ENCODE measurements at places on chromosomes 16 and 17.
A peak's percentile ranks its signal among the peaks of the same experiment; 100 is the strongest.

GRCh38 chr17:1000597-1001461 lies 3.9 kb downstream of the TIMM22 start:
- no peak for DNase-seq

DNA sequence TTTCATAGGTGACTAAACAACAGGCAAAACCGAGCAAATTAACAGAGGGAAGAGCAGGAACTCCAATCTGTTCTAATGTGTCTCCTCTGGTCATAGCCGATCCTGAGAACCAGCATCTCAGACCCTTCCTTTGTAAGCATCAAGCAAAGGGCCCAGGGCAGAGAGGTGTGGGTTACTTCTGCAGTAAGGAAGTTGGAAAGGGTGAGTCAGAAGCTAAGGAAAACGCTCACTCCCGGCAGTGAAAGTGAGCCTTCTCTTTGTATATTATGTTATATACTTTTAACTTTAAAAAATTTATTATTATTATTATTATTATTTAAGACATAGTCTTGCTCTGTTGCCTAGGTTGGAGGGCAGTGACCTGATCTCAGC lies 77.7 kb downstream of the MRM3 start:
- DNase-seq, result no peak

- DNase-seq, result no peak
Observed at GRCh38 chr17:31581491-31581890, 190.0 kb downstream of the RAB11FIP4 start.

GRCh38 chr16:27748868-27749546 lies 199.1 kb downstream of the KATNIP start:
- DNase-seq, result peak; percentile 3

- no peak for DNase-seq
Observed at GRCh38 chr16:8310323-8310722, 280.0 kb downstream of the TMEM114 start.

DNA sequence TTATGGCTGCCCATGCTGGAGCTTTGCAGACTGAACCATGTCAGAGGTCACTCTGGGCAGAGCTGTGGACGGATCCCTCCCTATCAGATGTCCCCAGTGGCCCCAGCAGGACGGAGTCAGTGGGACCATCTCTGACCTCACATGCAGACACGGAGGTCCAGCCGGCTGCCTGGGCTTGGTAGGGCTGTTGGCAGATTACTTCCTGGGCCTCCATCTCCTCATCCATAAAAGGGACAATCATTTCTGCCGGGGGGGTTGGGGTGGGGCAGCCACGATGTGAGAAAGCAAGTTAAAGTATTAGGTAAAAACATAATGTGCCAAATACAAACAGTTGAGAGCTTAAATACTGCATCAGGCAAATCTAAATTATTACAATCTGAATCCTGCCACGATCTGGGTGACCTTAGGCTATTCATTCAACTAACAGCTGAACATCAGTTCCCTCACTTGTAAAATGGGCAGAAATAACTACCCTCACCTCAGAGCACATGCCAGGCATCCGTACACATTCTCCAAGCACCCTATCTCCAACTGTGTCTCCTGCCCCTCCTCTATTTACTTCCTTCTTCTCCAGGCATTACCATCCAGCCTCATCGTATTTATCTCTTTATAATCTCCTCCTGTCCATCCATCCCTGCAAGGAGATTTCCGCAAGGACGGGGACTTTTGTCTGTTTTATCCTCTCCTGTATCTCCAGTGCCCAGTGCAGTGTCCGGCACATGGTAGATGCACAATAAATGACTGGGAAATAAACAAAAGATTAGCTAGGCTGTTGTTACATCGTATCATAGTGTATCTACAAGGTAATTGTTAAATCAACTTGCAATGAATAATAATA lies 192.3 kb upstream of the FOXF1 start:
- DNase-seq, result no peak

DNA sequence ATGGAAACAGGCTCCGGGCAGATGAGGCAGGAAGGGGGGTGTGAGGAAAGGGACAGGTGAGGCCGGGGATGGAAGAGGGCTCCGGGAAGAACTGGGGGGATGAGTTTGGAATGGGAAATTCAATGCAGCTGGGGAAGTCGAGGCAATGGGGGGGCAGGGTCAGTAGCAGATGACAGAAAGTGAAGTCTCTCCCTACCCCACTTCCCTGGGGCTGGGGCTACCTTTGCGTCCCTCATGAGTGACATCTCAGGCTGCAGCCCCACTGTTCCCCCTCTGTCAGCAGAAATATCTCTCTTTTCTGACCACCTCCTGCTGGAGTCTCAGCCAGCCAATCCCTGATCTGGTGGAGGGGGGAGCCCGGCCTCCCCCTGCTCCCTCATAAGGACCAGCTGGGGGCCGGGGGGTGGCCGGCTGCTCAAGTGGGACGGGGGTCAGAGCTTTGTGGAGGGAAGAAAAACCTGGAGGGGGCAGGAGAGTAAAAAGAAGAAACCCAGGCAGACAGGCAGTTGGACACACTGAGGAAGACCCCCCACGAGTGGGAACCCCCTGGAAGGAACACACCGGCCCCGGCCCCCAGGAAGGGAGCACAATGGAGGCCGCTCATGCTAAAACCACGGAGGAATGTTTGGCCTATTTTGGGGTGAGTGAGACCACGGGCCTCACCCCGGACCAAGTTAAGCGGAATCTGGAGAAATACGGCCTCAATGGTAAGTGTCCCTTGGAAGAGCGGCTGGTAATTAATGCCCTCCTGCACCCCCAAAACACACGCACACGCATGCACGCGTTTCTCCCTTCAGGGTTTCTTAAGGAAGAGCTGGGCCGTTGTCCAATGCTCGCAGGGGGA lies at the start of gene ATP2A1:
TSS of gene ATP2A1 (plus strand) at position 406 of the 844 bp plus-strand sequence. CDS start at position 590, 184 bp downstream.
- DNase-seq, result no peak

- DNase-seq, result no peak
Observed at GRCh38 chr17:48219617-48220016, 112.1 kb downstream of the SNX11 start.

- no peak for DNase-seq
Observed at GRCh38 chr16:81405702-81406113, 38.9 kb upstream of the CMIP start.

GRCh38 chr16:85274501-85274900 lies 162.2 kb upstream of the CIBAR2 start:
- no peak for DNase-seq

DNA sequence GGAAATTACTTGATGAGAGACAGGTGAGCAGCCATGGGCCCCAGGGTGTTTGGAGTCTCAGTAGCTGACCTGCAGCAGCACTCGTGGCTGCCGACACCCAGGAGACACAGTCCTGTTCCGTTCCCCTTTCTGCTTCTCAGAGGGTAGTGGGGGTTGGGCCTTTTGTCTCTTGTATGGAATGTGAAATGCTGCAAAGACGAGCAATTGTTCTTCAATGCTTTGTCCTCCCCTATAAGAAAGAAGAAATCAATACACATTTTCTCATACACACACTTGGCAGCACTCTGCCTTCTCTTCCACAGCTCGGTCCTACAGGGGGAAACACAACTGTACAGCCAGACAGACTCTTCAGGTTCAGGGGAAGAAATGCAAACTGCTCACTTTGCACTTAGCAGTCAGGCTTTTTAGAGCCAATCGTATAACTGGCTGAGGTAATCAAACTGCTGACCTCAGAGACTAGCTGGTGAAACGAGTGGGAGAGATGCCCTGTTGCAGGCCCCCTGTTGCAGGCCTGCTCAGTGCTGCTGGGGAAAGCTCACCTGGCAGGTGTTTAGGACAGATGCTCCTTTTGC lies 96.7 kb downstream of the AATF start:
- no peak for DNase-seq

- DNase-seq, result no peak
Observed at GRCh38 chr17:55576237-55576995, 65.2 kb upstream of the SMIM36 start.

- peak; percentile 61 for DNase-seq
Observed at GRCh38 chr17:48611681-48612455, 1.1 kb upstream of the HOXB7 start.

DNA sequence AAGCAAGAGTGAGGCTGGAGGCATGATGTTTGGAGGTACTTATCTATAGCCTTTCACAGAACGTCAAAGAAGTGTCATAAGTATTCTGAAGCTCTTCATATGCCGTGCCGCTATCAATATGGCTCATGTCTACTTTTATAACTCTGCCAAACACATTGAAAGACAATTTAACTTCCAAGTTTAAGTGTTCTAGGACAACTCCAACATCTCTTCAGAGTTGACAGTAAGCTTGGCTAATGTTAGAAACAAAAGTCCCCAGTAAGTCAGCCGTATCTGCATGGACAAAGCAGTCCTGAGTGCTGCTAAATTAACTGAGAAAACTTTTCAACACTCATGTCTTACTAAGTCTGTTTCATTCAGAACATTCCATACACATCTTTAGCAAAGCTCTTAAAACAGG lies 32.2 kb downstream of the GRB2 start:
- no peak for DNase-seq

GRCh38 chr16:2692948-2693651 lies 10.8 kb downstream of the KCTD5 start:
- no peak for DNase-seq

DNA sequence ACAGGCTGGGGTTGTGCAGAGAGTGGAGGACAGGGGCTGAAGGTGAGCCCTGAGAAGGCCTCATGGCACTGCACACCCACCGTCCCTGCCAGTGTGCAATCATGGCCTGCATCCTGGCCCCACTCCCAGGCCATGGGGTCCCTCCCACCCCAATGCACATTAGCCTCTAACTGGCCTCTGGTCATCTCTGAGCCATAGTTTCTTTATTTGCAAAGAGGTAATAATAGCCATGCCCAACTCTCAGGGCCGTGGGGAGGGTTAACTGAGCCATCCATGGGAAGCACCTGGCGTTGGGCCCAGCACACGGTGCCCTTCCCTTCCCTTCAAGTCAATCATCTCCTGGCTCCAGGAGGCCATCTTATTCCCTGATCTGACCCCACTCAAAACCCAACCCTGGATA lies 10.8 kb upstream of the ITGA3 start:
- no peak for DNase-seq

DNA sequence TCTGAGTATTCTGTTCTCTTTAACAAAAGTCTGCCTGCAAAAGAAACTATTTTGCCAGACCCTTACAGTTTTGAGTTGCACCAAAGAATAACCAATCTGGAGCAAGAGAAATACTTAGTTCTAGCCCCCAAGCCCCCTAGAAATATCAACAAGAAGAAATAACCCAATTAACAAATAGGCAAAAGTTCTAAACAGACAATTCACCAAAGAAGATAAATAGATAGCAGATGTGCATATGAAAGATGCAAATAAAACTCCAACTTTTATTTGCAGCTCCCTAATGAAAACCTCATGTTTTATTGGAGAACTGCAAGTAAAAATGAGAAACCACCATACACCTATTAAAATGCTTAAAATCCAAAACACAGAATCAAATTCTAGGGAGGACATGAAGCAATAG lies 1308.0 kb downstream of the CDH11 start:
- DNase-seq, result no peak

DNA sequence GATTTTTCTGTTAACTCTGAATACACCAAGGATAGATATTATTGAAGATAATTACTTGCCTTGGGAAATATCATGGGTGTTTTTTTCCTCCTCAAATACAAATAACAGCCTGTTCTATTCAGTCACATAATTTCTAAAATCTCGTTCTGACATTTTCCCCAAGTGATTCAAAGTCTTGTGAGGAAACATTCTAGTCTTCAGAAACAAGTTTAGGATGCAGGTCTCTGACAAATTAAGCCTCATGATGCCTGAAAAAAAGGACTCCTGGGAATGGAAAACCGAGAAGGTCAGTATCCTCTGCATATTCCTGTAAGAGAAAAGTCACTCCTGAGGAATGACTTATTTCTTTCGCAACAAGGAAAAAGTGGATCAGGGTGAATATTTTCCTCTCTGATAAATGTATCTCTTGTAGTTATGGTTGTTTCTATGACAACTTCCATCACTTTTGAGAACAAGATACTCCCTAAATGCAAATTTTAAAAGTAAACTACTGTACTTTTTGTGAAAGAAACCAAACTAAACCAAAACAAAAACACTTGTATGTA lies 384.6 kb downstream of the CNTNAP4 start:
- no peak for DNase-seq

- no peak for DNase-seq
Observed at GRCh38 chr16:10511829-10512228, 68.6 kb downstream of the EMP2 start.

GRCh38 chr17:28573521-28573920 lies 2.2 kb upstream of the PIGS start:
- DNase-seq, result no peak

GRCh38 chr16:65044873-65045272 lies 77.0 kb downstream of the CDH11 start:
- DNase-seq, result no peak

DNA sequence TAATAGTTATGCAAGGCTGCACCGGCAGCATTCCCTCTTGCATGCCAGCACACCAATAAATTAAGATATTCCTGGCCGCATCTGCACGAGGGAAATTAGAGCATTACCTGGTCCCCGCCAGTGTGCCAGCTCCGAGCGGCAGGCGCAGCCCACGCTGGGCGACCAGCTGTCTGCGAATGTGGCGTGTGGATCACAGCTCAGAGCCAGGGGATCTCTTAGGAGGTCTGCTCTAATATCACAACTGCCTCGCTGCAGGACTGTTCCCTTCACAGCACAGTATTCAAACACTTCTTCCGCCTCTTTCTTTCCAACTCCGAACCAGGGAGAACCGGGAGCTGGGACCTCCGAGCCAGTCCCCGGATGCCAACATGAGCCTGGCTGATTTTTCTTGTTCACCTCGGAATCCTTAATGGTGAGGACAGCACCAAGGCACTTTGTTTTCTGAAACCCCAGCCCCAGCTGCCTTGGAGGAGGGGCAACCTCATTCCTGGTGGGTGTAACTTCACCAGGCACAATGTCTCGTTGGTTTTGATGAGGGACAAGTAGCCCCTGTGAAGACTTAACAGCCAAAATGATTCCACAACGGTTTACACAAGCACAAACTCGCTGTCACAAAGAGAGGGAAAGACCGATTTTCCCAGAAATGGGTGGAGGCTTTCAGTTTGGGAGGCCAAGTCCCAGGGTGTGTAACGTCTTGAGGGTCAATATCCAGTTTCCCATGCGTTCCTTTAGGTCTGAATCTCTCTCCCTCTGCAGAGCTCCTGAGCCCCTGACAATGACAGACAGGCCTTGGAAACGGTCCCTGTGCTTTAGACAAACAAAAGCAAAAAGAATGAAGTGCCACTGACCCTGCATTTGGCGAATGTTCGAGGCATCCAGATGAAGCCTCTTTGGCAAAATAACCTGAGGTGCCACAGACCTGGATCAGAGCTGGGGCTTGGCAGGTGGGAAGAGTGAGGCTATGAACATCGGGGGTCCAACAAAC lies 213.2 kb downstream of the C16orf78 start:
- DNase-seq, result no peak

Data from NCI-H1105 (cell line).